ENCODE measurements at places on chromosomes 11 and 22. TPM values are rescaled to one million over a fixed set of nuclear protein-coding genes. Genes with fewer than 3 reads are reported as not detected.

The PATE2 gene
- total RNA-seq: 0.20 TPM

The PHF21B gene
- total RNA-seq: not detected

The NLRP14 gene
- not detected for total RNA-seq

The VWA5A gene
- total RNA-seq: 6.7 TPM

The DEUP1 gene
- not detected for total RNA-seq

The SMC1B gene
- 0.58 TPM for total RNA-seq

The OR56A5 gene
- not detected for total RNA-seq

The HEPN1 gene
- not detected for total RNA-seq

The SLC22A25 gene
- total RNA-seq: not detected

The OR9I1 gene
- not detected for total RNA-seq

The RASSF10 gene
- total RNA-seq: not detected

The TNNI2 gene
- total RNA-seq: not detected
